ENCODE measurements at places on chromosomes 2 and 18.

GRCh38 chr18:33369711-33370449 lies 70.6 kb downstream of the CCDC178 start:
- DNase-seq: no peak

DNA sequence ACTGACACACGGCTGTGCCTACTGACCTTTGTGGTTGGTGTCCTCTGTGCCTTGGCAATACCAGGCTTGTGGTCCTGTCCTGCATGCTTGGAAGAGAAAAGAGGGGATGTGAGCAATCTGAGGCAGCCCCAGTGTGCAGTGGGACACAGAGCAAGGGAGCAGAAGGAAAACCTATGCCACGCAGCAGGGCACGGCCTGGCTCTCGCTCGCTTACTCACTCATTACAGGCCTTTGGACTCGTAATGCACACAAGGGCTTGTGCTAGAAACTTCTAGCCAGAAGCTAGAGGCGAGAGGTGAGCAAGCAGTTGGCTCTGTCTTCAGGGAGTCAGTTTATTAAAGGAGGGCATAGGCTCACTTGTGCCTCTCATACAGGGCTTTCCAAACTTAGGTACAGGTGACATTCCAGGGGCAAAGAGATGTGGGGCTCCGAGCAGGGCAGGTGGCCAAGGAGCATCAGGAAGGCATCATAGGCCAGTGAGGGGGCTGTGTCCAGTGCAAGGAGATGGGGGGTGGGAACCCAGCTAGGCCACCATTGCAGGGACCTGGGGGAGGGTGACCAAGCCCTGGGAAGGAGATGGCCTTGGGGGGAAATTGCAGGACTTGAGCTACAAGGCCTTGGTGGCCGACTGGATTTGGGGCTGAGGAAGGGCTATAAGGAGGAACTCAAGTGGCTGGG lies 100.8 kb downstream of the DYSF start:
- no peak for DNase-seq

- no peak for DNase-seq
These were observed 4.8 kb downstream of the TMEM200C start for GRCh38 chr18:5890331-5891183.

GRCh38 chr2:109110170-109110569 lies 18.8 kb upstream of the SH3RF3 start:
- DNase-seq: no peak

- no peak for DNase-seq
These were observed 80.0 kb upstream of the TMEM200C start for GRCh38 chr18:5975111-5976002.

GRCh38 chr2:123659120-123659519 lies 366.0 kb upstream of the CNTNAP5 start:
- DNase-seq: no peak

DNA sequence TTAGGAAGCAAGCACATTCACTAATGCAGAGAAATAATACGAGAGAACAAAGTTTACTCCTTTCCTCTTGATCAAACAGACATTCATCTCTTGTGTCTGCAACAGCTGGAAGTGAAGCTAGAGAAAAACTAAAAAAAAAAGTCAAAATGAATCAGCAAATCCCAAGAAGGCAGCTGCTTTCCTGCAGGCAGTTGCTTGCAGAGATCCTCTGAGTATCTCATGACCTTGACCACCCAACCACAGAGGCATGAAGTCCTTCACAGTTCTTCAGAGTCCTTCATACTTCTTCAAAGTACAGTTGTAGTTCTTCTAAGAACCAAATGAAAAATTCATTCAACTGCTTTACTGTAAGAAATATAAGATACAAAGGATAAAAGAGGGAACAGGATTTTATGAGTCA lies 97.2 kb upstream of the ACVR1C start:
- DNase-seq: no peak

GRCh38 chr18:12885500-12885899 lies 1.5 kb upstream of the PTPN2 start:
- DNase-seq: no peak

- no peak for DNase-seq
These were observed 391.6 kb downstream of the NBAS start for GRCh38 chr2:15169326-15170069.

GRCh38 chr2:19360966-19361321 lies 2.5 kb upstream of the OSR1 start:
- DNase-seq: no peak

- no peak for DNase-seq
These were observed 10.3 kb downstream of the STAMBP start for GRCh38 chr2:73838889-73839534.

- no peak for DNase-seq
These were observed 60.8 kb downstream of the MBP start for GRCh38 chr18:77071711-77072292.

- no peak for DNase-seq
These were observed 17.2 kb upstream of the LYPD6B start for GRCh38 chr2:149021271-149021719.

GRCh38 chr2:71930049-71930681 lies 217.5 kb downstream of the CYP26B1 start:
- no peak for DNase-seq

- no peak for DNase-seq
These were observed 1377.4 kb upstream of the ACVR2A start for GRCh38 chr2:146467425-146467824.

- DNase-seq: no peak
These were observed 159.4 kb downstream of the AGPS start for GRCh38 chr2:177551989-177552421.

GRCh38 chr2:181738563-181738962 lies 58.2 kb upstream of the NEUROD1 start:
- no peak for DNase-seq

- no peak for DNase-seq
These were observed 7.5 kb downstream of the C2orf49 start for GRCh38 chr2:105344704-105345345.

GRCh38 chr2:96489663-96490062 lies 15.5 kb downstream of the NEURL3 start:
- no peak for DNase-seq

DNA sequence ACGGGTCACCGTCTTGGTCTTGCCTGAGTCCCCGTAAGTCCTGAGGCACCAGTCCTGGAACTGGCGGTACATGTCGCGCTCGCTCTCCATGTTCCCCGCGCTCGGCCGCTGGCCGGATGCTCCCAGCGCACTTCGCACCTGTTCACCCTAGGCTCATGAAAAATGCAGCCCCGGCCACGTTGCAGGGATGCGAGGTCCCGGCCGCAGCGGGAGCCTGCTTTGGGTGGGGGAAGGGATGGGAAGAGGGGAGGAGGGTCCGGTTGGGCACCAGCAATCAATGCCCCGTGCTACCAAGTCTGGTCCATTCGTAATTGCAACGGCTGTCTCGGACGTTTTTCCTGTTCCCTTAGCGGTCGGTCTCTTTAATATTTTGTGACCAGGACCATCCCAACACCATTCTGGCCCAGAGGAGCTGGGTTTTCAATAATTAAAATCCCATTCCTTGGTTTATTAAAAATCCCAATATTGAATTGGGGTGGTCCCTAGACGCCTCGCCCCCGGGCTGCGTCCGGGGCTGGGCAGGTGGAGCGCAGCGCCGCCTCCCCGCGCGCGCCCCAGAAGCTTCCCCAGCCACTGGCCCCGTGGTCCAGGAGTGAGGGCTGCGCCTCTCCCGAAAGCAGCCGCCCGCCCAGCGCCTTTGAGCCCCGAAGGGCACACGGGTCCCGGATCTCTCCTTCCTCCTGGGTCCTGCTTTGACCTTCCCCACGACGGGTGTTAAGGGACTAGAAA lies 1.4 kb downstream of the NOL4 start:
- DNase-seq: no peak

DNA sequence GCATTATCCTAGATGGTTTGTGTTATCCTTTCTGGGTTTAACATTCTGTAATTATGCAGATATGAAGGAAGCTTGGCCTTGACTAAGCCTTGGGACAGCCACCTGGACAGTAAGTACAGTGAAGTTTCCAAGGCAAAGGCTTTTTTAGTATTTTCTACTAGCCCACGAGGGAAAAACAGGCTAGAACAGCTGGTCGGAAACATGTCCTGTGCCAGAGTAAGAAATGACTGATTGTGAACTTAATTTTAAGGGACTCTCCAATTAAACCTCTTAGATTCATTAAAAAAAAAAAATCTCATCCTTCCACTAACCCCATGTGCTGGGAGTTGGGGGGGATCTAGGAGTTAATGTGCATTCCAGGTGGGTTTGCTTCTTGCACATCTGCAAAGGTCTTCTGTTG lies 720.8 kb downstream of the SLC4A3 start:
- no peak for DNase-seq

GRCh38 chr2:1366546-1367134 lies 46.6 kb upstream of the TPO start:
- no peak for DNase-seq

DNA sequence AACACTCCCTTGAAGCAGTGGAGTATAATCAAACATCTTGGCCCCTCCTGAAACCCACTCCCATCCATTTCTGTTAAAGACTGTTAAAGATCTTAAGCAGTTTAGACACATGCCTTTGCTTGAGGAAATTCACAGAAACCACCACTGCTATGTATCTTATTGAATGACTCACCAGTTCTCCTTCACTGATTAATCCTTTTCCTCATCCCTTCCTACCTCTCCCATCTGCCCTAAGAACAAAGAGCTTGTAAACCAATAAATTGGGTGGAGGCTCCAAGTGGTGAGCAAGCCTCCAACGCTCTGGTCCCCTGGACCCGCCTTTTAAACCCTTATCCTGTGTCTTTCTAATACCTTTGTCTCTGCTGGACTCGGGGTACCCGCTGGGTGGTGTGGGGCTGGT lies 746.1 kb downstream of the LRP1B start:
- DNase-seq: no peak

DNA sequence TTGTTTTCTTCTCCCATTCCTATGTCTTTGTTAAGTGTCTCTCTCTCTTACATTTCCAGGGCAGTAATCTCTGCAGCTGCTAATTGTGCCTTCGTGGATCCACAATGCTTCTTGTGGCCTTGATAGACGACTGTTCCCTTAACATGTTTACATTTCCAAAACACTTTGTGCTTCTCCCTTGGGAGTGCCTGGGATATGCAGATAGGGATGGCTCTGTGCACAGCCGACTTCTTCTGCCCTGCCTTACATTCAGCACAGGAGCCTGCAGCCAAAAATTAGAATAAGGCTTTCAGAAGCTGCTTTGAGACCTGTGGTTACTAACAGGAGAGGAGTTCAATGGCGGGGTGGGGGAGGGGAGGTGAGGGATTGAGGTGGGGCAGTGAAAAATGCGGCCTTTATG lies 328.9 kb downstream of the TDRD15 start:
- DNase-seq: no peak

- DNase-seq: no peak
These were observed 180.6 kb downstream of the ATAD2B start for GRCh38 chr2:23746141-23746863.

DNA sequence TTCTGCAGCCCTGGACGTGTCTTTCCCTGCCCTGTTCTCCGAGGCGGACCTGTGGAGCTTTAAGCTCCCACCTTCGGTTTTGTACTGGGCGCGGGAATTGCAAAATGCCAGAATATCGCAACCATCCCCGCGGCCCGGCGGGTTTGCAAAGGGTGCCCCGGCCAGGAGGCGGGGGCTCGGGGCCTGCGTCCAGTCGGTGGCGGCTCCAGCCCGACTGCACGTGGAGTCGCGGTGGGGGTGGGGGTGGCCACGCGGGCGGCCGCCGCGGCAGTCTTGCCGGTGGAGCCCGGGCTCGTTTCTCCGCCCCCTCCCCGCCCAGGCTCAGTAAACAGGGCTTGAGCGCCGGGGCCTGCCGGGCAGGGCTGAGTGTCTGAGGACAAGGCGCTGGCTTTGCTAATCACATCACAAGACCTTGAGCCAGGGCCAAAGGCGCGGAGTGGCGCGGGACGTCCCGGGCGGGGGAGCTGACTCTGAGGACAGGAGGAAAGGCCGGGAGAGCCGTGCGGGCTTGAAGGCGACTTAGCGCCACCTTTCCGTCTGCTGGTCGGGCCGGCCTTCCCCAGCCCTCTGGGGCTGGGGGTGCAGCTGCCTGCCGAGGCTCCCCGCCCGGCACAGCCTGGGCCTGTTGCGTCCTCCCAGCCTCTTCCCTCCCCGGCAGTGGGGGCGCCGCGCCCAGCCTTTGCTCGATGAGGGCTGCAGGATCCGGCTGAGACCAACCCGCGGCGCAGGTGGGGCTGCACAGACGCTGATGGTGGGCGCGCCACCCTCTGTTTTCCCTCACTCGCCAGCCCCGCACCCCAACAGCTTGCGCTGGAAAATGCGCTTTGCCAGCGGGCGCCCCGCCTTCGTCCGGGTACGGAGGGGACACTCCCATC lies 786 bp upstream of the ZFP36L2 start:
- no peak for DNase-seq

DNA sequence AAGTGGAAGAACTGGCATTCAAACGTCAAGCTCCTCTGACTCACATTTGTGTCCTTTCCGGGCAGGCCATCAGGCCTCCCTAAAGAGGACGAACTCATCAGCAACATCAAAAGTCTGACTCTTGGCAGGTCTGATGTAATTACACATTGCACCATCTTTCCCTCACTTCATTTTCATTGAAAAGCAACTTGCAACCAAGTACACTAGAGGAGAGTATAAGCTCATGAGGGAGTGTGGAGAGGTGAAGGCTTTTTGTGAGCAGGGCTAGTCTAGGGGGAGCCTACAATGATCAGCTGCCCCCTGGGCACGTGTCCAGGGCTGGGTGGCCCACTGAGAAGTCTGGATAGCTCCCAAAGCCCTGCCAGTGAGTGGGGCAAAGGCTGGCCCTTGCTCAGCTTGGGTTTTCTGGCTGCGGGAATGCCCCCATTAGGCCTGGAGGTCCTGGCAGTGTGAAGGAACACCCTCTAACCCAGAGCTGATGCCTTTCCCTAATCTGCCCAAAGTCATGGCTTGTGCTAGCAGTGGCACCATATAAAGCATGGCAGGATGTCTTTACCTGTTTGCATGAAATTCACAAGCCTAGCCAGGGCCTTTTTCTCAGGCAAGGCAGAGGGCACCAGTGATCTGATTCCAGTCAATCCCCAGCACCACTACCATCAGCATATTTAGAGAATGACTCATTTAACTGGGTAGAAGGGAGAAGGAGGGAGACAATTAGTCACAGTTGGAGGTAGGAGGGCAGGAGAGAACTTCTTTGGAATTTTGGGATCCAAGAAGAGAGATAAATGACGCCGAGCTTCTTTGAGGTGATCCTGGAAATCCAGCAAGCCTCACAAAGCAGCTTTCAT lies 8.5 kb upstream of the DAW1 start:
- DNase-seq: no peak

DNA sequence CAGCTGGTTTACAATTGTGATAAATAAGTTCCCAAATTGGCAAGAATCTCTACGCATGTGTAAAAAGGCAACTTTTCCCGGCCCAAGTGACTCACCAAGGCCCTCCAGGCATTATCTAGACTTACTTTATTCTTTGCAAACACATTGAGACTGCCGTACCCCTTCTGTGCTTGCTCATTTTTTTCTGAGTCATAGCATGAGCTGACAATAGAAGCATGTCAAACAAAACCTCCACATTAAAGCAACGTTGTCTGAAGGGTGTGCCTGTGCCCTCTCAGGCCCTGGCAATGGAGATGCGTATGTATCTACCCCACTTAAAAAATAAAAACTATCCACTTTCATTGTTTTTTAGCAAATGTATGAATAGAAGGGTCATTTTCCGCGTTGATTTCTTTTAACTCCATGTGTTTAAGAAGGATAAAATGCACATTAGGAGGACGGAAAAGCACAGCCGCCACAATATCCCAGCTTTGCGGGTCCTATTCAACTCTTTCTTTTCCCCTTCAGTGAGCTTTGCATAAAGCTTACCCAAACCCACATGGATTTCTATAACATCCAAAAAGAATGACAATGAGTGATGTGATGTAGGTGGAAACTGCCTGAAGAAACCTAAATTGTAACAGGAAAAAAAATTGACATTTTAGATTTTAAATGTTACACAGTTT lies 298.2 kb downstream of the CDCA7 start:
- no peak for DNase-seq
